ENCODE measurements at places on chromosomes 13 and 19. TPM values are rescaled to one million over a fixed set of nuclear protein-coding genes. Genes with fewer than 3 reads are reported as not detected.

- DNase-seq: no peak
These were observed 1.1 kb downstream of the KIR3DL2 start for GRCh38 chr19:54851353-54851752.

DNA sequence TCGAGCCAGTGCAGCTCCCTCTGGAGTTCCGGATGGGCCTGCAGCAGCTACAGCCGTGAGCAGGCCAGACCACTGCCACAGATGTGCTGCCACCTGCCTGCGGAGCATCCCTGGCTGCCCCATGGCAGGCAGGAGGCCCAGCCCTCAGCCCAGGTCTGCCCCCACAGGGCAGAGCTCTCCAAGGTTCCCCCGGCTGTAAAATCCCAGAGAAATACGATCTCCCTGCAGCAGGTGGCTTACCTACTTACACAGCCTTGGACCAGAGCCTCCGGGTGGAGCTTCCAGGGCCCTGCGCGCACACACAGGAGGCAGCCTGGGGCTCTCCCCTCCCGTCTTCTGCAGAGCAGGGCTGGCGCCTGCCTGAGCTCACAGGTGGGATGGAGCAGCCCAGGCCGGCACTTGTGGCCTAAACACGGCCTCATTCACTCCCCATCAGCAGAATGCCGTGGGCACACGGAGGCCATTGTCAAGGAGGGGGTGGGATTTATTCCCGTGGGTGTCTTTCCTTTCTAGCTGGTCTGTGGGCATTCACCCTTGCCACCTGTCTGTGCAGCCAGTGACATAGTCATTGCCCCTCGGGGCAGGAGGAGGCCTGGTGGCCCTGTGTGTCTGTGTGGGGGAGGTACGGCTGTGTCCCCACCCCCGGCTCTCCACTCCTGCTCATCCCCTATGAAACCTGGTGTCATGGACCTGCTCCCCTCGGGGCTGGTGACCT lies 118.0 kb downstream of the KDM4B start:
- no peak for DNase-seq

OLFM2 gene
- polyA plus RNA-seq: 26.8 TPM

RHPN2 gene
- 26.3 TPM for polyA plus RNA-seq

KIR2DL3 gene
- not detected for polyA plus RNA-seq

TUBA3C gene
- polyA plus RNA-seq: not detected

C3 gene
- polyA plus RNA-seq: 17.1 TPM

SYNGR4 gene
- 0.37 TPM for polyA plus RNA-seq
